ENCODE measurements at places on chromosomes 13 and 19.

GRCh38 chr13:111280681-111281585, 39.5 kb upstream of the TEX29 start:
- no peak for DNase-seq

DNA sequence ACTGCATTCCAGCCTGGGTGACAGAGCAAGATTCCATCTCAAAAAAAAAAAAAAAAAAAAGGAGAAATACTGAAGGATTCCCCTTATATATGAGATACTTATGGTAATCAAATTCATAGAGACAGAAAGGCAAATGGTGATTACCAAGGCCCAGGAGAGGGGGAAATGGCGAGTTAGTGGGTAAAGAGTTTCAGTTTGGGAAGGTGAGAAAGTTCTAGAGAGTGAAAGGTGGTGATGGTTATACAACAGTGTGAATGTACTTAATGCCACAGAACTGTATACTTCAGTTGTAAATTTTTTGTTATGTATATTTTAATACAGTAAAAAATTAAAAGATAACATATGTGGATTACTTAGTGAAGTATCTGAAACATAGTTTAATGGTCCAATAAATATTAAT, 90.2 kb downstream of the DHRS12 start:
- no peak for DNase-seq

DNA sequence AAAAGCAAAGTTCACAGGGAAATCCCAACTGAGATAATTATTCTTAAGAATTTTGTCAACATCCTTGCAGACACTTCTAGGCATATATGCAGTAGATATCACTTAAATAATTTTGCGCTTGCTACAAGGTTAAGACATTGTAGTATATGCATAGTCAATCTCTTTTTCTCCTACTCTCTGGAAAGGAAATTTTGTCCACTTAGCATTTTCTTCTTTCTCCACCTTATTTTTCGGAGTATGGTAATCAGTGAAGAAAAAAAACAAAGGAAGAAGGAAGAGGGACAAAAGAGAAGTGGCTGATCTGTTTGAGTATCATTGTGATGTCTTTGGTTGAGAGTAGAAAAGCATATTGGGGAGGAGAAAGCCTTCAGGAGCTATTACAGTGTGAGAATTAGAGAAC, 104.6 kb downstream of the LACC1 start:
- no peak for DNase-seq

GRCh38 chr19:1073956-1074517, 7.1 kb downstream of the ARHGAP45 start:
- no peak for DNase-seq

- DNase-seq = no peak
These were observed 2041.5 kb upstream of the PCDH20 start for GRCh38 chr13:63457186-63457585.

DNA sequence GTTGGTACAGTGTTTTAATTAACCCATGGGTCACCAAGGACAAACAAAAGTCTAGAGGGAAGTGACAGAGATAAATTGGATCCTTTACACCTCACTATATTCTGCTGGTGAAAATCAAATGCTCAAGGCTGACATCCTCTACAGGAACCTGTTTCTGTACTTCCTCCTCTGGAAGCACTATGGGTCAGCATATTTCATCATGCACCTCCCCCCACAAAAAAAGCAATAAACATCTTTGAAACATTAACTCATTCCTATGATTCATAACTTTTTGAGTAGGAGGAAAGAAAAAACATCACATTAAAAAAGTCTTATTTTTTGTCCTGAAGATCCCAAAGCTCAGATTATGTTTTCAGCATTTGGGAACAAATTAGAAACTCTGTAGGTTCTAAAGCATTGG, 588.3 kb upstream of the SGCG start:
- DNase-seq = no peak

- DNase-seq = no peak
These were observed 1.4 kb downstream of the KCTD15 start for GRCh38 chr19:33797802-33798671.

GRCh38 chr19:34734537-34735103, 577 bp downstream of the ZNF181 start:
- DNase-seq = no peak

DNA sequence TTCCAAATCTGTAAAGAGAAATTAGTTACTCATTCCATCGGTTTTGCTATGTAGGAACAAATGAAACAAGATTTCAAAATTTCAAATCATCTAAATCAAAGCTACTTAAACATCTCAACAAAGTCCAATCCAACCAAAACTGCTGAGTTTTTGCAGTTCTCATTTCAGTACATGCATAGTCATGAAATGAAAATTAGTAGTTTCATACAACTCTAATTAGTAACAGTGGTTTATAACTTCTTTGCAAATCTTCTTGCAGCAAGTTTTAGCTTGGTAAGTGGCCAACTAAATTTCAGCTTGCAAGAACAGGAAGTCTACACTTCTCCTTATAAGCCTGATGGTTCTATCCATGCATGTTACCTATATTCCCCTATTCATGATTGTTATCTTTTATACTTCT, 75.6 kb downstream of the SPRY2 start:
- no peak for DNase-seq

- no peak for DNase-seq
These were observed 159.4 kb downstream of the KCNRG start for GRCh38 chr13:50174630-50175029.

GRCh38 chr13:19581675-19582074, 20.3 kb upstream of the TPTE2 start:
- DNase-seq = no peak

GRCh38 chr19:30563691-30564090, 191.5 kb downstream of the ZNF536 start:
- no peak for DNase-seq

DNA sequence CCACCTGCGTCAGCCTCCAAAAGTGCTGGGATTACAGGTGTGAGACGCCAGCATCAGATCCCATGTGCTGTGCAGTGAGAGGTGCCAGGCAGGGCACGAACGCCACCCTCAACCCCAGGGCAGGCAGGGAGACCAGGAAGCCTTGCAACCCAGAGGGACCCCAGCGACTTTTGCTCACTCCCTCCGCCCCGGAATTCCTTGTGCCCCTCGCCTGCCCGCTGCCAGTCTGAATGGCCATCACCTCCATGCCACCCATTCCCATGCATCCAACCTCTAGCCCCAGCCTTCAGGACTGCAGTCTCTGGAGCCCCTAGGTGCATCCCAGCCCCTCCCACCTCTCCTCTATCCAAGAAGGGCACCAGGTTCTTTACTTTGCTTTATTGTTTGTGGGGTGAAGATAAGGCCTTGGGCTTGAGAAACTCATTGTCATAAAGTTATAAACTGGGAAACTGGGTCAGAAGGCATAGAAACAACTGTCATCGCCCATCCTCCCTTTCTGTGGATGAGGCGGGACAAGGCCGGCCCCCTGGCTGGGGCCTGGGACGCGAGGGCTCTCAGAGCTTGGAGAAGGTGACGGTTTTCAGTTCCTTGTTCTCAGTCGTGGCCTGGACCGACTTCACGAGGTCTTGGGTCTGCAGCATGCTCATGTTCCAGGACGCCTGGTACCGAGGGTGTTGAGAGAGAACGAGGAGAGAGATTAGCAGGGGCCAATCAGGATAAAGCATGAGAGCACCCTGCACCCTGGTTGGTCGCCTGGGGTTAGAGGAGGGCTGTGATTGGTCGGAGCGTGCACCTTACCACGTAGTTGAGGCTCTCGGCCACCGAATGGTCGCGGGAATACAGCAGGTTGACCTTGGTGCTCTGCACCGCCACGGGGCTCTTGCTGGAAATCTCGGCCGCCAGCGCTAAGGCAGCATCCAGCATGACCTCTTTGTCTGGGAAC, 2.6 kb upstream of the LGALS4 start:
- no peak for DNase-seq

DNA sequence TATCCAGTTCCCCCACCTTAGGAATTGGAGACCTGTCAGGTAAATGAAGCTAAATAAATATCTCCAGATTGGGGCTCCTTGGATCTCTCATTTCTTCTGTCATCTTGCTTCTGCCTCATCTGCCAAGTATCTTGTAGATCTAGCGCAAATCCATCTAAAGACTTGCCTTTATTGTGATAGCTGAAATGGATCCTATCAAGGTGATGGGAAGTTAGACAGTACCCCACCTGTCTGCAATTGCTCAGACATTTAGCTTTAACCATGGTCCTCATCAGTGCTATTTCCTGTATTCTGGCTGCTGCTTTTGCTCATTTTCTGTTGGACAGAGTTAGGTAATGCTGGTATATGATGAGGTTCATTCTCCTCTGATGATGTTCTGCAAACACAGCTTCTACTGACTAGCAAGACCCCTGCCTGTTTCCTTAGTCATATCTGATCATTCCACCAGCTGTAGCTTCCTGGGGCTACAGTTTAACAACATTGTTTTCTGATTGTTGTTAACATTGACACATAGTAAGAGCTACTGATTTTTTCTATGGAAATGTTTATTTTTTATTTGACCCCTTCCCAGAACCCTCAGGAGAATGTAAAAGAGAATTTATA, 340.0 kb downstream of the DCT start:
- no peak for DNase-seq

DNA sequence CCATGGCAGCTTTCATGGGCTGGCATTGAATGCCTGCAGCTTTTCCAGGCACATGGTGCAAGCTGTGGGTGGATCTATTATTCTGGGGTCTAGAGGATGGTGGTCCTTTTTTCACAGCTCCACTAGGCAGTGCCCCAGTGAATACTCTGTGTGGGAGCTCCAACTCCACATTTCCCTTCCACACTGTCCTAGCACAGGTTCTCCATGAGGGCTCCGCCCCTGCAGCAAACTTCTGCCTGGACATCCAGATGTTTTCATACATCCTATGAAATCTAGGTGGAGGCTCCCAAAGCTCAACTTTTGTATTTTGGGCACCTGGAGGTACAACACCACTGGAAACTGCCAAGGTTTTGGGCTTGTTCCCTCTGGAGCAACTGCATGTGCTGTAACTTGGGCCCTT, 450.6 kb downstream of the LMO7 start:
- DNase-seq = no peak

- no peak for DNase-seq
These were observed 107.2 kb downstream of the NALCN start for GRCh38 chr13:101309014-101309619.

DNA sequence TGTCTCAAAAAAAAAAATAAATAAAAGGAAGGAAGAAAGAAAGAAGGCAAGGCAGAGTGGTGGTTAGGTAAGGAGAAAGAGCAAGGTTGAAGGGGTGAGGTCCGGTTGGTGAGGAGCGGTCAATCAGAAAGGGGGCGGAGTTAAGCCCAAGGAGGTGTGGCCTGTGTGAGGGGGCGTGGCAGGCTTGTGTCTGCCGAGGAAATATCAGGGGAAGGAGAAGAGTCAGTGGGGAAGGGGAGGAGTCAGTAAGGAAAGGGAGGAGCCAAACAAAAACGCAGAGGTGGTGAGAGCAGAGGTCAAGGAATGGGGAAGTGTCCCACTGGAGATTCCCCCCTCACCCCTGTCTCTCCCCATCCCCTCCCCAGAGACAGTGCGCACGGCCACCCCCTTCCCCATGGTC, 5.9 kb downstream of the CACNG7 start:
- DNase-seq = no peak

DNA sequence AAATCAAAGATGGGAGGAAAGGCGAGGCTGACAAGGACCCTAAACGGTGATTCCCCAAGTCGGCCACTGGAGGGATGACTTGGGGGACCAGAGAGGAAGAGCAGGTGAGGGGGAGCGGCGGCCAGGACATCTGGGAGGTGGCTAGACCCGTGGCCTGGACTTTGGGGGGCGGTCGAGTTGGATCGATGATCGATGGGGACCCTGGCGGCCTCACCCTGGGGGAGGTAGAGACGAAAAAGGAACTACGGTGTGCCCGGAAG, 7.7 kb upstream of the CIRBP start:
- DNase-seq = no peak

DNA sequence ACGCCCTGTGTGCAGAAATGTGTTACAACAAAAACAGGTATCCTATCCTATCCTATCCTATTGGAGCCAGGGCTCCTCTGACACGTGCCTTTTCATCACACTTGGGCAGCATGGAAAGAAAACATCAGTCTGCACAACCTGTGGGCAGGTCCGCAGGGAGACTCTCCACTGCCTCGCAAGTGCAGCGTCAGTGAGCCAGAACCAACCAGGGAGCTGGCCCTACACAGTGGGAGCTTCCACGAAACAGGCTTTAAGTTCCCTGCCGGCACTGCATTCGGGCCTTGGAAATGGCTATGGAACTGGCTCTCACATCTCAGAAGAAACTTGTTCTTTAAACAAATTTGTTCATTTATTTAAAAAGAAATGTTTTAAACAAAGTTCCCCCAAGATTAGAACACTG, 49.5 kb downstream of the SLC7A1 start:
- no peak for DNase-seq

- no peak for DNase-seq
These were observed 30.5 kb upstream of the ZNF536 start for GRCh38 chr19:30341611-30342201.

DNA sequence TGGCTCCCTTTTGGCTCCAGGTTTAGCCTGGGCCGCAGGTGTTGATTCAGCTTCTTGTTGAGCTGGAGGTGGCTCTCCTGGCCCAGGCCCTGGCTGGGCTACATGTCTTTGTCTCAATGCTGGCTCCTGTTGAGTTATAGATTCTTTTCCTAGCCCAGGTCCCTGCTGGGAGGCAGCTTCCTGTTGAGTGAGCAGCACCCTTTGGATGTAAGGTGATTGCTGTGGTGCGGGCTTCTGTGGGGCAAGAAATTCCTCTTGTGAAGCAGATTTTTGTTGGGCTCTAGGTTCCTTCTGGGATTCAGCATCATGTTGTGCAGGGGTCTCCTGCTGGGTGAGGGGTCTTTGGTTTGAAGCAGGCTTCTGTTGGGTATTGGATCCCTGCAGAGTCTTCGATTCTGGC, 545 bp downstream of the LIPE start:
- DNase-seq = no peak

DNA sequence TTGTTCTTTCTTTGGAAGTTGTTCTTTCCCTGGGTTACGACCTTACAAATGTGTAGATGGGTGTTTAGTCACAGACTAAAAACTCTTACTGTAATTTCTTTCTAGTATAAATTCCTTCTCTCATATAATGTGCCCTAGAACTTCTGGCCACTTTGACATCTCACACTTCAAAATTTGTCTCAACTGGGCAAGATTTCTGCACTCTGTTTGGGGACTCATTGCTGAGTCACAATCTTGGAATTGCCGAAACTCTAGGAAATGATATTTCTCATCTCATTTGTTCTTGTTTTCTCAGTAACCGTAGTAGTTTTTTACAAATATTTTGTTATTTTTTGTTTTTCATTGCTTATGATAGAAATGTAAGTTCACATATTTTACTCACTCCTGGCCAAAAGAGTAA, 2523.2 kb upstream of the PCDH20 start:
- no peak for DNase-seq

DNA sequence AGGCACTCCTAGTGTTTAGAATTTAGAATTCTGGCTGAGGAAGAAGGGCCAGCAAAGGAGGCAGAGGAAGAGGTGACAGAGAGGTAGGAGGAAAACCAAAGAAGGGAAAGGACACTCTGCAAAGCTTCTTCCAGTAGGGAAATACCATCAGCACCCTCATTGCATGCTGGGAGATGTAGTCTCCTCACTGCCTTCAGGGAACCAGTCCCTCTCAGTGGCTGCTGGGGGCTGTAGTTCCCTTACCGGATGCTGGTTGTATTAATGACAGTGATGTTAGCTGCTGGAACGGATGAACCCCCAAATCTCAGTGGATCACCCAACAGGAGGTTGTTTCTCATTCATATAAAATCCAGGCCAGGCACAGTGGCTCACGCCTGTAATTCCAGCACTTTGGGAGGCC, 10.1 kb downstream of the GRIN2D start:
- peak; percentile 51 for DNase-seq

All from CD4-positive, alpha-beta T cell treated with Interleukin-6 at 100 ng/mL for 8 hours (primary cell).